Stimulated activated CD8-positive, alpha-beta memory T cell treated with anti-CD3 and anti-CD28 coated beads, Interleukin-7, amount 100 ng/mL, for 1 hour (primary cell): ENCODE measurements at places on chromosomes 13 and 19.

GRCh38 chr19:7902796-7903243 is 857 bp upstream of the MAP2K7 start:
- DNase-seq: no peak

DNA sequence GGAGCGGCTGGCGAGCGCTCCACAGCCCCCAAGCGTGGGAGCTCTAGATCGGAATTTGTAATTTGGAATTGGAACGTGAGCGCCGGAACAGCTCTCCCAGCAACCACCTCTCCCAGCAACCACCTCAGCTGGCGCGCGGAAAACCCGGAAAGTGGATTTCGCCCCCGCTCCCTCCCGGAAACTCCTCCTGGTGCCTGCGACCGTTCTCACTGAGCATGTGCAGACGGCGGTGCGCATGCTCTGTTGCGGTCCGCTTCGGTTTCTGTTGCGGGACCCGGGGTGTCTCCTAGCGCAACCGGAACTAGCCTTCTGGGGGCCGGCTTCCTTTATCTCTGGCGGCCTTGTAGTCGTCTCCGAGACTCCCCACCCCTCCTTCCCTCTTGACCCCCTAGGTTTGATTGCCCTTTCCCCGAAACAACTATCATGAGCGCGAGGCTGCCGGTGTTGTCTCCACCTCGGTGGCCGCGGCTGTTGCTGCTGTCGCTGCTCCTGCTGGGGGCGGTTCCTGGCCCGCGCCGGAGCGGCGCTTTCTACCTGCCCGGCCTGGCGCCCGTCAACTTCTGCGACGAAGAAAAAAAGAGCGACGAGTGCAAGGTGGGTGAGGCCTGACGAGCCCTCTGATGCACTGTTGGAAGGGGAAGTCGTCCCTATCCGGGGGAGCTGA is at the start of gene TM9SF2:
Gene TM9SF2 (plus strand): TSS at position 289 of the 664 bp plus-strand sequence. CDS start 135 bp downstream, at position 424.
- DNase-seq: peak; percentile 93

- DNase-seq: no peak
Measured at GRCh38 chr19:56086671-56087430, 34.2 kb downstream of the ZNF787 start.

- no peak for DNase-seq
Measured at GRCh38 chr19:34336781-34337271, 28.2 kb upstream of the GPI start.

GRCh38 chr19:48544856-48545750 is 6.9 kb upstream of the SULT2B1 start:
- DNase-seq: no peak

GRCh38 chr13:93984876-93985275 is 494.6 kb downstream of the DCT start:
- DNase-seq: no peak

GRCh38 chr13:91986761-91987483 is 588.5 kb downstream of the GPC5 start:
- DNase-seq: no peak

DNA sequence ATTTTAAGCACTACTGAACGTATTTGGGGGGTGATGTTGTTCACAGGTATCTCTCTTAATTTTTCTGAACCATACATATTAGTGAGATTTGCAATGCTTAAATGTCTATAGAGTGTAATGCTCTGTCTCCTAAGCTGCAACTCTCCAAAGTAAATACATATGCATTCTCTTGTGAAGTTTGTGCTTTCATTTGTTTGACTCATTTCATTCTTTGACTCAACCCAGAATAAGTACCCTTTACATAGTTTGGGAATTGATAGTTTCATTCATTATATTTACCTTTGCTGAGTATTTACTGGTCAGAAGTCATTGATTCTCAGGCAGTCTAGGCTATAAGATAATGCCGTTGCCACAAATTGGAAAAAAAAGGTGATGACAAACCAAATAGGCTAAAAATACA is 406.9 kb downstream of the FGF9 start:
- DNase-seq: no peak

DNA sequence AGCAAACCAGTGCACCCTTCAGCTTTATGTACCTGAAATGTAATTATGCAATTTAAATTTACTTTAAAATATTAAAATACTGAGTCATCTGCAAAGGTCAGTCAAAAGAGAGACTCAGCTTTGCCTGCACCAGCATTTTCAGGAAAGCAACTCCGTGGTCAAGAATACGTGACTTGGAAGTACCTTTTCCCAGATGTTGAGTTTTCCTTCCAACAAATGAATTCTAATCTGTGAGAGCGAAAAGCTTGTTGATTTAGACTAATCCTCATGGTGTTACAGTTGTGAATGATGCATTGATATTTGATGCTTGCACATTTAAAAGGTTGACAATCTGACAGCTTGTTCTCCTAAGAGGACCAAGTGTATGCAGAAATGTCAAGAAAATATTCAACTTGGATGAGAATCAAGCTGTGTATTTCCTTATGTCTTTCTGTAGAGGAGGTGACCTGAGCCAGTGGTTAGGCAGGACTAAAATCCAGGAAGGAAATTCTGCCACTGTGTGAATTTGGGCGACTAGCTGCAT is 270.4 kb downstream of the ABCC4 start:
- DNase-seq: no peak

- DNase-seq: peak; percentile 62
Measured at GRCh38 chr19:41753159-41753558, 2.2 kb upstream of the CEACAM6 start.

DNA sequence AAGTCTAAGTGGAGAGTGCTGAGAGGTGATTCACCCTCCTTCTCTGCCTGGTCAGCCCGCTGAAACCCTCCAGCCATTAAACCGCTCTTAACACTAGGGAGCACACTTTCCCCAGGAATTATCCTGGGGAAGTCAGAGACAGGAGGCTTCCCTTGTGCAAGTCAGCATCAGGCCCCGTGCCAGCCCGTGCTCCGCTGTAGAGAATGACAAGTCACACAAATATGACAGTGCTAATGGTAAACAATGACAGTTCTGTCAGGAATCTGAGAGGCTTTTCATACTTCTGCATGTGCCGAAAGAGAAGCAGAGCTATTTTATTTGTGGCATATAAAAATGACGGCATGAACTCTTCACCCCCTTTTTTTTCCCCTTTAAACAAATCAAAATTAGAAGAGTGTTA is 816.9 kb upstream of the SLC10A2 start:
- DNase-seq: no peak

DNA sequence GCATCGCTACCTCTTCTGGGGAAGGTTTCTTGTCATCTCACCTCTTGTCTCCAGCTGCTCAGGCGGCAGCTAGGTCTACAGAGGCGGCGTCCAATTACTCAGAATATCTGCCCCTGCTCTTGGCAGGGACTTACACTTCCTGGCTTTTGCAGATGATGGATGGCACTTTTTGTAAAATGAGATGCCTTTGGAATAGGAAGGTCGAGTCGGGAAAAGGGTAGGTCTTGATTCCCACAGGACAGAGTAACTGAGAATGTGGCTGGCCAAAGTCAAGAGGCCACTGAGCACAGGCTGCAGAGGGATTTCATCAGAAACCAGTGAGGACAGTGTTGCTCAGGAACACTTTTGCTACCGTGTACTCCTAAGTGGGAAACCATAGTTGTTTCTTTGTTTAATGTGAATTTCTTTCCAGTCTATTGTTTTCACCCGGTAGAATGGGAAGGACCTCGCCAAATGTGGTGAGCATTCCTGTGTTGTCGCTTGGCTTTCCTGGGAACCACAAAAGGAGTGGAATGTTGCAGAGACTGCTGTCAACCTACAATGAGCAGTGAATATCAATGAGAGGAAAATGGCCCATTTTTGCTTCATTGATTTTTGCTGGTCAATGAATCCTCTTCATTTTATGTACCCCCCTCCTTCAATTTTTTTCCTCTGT is 383.7 kb downstream of the HS6ST3 start:
- no peak for DNase-seq

DNA sequence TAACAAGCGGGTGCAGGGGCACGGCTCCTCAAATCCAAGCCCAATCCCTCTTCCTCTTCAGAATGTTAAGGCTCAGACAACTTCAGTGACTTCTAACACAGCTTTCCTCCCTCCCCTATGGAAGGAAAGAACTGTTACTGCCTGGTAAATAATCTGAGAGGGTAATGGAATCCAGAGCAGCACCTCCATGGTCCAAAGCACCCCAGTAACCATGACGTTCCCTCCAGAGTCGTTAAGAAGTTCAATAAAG is 969 bp downstream of the AKT2 start:
- DNase-seq: no peak

- no peak for DNase-seq
Measured at GRCh38 chr19:35318679-35319448, 10.1 kb upstream of the CD22 start.

- DNase-seq: peak; percentile 98
Measured at GRCh38 chr19:45506246-45506988, 862 bp upstream of the VASP start.

- peak; percentile 79 for DNase-seq
Measured at GRCh38 chr13:30408319-30409101, 13.8 kb upstream of the UBE2L5 start.

DNA sequence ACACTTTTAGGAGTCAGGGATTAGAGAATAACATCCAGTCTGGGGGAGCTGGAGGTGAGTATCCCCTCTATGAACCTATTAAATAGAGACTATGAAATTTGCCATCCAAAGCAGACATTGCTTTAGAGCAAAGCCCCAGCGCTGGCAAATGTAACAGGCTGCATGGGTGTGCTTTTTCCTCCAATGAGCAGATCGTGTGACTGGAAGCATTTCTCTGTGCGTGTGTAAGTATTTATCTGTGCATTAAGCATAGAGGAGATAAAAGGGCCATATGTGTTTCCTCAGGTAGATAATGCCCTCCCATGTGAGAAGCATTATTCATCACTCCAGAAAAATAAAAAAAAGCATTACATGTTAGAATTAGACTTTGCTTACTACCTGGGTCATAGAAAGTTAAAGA is 924 bp downstream of the TNFSF13B start:
- DNase-seq: no peak

DNA sequence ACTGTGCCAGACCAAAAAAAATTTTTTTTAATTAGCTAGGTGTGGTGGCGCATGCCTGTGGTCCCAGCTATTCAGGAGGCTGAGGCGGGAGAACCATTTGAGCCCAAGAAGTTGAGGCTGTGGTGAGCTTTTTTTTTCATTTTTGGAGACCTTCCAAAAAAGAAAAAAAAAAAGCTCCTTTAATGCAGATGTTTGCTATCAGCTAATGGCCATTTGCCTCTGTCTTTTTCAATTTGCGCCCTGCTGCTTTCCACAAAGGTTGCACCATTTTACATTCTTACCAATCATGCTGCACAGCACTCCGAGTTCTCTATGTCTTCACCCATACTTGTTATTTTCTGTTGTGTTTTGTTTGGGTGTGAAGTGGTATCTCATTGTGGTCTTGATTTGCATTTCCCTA is 15.6 kb upstream of the SMARCA4 start:
- no peak for DNase-seq

GRCh38 chr19:28578208-28578607 is 634.7 kb downstream of the UQCRFS1 start:
- no peak for DNase-seq

DNA sequence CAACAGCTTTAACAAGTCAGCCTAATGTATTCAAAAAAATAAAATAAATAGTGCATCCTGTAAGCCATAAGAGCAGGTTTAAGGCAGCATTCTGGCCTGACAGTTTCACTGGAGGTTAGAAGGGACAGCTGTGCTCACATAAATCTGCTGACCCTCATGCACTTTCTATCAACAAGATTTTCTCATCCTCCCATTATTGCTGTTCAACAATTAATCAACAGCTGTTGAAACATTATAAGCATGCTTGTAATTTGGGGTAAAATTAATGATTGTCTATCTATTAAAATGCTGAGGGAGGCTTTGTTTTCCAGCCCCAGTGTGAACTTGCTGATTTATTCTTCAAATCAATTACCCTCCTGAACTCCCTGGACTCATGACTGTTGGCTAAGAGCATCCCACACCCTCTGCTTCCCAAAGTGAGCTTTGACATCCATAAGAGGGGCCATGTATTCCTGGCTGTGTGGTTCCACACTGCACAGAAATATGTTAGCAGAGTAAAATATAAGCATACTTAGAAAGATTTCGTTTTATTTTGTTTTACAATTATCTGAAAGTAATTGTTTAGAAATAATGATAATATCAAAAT is 492.4 kb downstream of the EFNB2 start:
- DNase-seq: no peak

GRCh38 chr19:28331596-28331995 is 881.4 kb downstream of the UQCRFS1 start:
- DNase-seq: no peak

GRCh38 chr19:45960595-45961235 is 12.9 kb downstream of the NOVA2 start:
- no peak for DNase-seq

GRCh38 chr19:33393286-33394005 is 19.9 kb downstream of the CEBPG start:
- DNase-seq: no peak

DNA sequence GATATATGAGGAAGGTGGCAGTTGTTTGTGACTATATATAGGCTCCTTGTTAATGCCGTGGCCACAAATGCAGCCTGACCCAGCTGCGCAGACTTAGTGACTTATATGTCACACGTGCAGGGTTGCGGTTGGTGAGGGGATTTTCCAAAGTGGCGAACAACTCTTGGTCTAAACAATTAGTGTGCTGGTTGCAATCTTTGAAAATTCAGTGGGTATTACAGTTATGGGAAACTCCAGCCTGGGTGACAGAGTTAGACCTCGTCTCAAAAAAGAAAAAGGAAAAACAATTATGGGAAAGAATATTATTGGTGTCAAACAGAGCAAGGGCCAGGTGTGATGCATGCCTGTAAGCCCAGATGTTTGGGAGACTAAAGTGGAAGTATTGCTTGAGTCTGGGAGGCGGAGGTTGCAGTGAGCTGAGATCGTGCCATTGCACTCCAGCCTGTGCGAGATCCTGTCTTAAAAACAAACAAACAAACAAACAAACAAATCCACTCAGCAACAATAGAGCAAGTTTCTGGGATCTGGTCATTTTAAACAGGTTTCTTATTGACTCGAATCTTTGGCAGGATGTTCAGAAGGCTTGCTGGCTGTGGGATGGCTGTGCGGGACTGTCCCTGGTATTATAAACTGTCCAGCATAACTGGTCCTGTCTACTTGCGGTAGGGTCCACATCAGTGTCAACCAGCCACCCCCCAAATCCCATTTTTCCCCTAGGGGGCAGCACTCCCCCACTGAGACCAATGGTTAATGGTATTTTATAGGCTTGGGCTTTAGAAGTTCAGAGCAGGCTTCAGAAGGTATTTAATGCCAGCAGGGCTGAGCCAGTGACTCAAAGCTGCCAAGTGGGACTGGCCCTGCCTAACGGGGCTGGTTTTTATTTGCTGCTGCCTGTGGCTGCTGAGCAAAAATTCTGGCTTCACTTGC is 15.4 kb downstream of the RELB start:
- DNase-seq: peak; percentile 48

DNA sequence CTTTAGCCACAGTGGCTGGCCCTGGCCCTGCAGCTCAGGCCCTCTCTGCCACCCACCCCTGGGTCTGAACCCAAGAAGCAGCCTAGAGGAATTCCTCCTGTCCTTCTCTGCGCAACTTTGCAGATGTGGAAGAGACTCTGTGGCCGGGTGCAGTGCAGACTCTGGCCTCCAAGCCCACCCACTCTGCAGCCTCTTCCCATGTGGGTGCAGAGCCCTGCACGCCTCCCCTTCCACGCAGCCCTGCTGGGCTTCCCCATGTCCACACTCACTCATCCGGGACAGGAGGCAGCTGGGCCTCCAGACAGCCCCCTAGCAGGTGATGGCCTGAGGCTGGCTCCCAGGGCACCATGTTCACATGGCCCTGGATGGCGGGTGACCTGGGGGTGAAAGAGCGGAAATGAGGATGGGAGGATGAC is 2.5 kb downstream of the TEX29 start:
- no peak for DNase-seq
